GM20000 (cell line): ENCODE measurements at places on chromosomes 4 and X.

DNA sequence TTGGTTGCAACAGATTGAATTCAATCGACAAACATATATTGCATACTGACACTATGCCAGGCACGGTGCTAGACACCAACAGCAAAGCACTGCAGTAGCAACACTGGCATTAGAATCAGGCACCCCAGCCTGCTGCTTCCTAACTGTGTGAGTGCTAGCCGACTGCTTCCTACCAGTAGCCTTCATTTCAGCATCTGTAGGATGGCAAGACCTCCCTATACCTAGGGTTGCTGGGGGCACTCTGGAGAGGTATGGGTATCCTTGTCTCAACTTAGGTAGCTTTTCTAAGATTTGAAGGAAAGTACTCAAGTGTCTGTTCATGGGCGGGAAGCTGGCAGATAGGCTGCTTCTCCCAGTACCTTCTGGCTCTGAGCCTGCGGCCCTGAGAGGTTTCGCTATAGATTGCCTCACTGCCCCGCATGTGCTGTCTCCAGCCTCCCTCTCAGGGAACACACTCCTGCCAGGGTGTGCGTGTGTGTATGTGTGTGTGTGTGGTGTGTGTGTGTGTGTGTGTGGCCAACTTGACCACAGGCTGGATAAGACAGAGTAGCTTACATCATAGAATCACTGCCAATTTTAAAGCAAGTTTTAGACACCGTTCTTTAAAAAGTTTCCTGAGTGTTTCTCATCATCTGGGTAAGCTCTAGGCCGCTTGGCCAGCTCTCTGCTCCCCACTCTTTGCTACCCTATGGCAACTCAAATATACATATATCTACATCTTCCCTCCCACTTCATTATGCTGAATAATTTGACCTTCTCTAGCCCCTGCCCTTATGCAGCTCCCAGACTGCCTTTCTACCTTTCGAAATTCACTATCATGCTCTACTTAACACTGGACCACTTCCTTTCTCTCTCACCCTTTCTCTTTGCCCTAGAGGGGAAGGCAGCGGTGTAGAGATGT lies 97.0 kb upstream of the PJA1 start:
- DNase-seq = no peak

- no peak for DNase-seq
These were observed 34.0 kb upstream of the BMP15 start for GRCh38 chrX:50876551-50876950.

GRCh38 chr4:159142681-159143384 lies 40.0 kb downstream of the RAPGEF2 start:
- no peak for DNase-seq

DNA sequence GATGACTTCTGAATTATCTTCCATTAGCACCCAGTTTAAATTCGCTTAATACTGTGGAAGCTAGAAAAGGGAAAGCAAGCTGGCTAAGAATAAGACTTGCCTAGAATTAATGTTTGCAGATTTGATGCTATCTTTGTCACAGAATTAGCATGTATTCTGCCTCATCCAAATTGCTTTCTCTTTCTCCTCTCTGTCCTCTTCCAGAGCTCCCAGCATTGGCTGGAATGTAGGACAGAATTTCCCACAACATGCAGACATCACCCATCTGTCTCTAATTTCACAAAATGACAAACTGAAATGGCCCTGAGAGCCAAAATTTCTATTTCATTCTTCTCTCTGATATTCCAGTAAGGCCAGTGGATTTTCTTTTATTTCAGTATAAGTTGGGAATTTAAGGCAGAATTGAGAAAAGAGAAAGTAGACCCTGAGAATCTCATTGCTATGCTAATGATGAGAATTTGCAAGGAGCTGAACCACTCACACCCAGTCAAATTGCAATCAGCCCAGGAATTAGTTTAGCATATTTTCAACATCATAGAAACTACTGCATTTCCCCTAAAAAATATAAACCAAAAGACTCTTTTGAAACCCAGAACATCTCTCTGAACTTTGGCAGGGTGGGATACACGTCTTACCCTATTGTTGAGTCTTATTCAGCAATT lies 188.8 kb downstream of the RCHY1 start:
- DNase-seq = no peak

GRCh38 chr4:146095091-146095690 lies 80.3 kb upstream of the LSM6 start:
- DNase-seq = peak; percentile 22
